ENCODE measurements at places on chromosomes 3 and 15.

DNA sequence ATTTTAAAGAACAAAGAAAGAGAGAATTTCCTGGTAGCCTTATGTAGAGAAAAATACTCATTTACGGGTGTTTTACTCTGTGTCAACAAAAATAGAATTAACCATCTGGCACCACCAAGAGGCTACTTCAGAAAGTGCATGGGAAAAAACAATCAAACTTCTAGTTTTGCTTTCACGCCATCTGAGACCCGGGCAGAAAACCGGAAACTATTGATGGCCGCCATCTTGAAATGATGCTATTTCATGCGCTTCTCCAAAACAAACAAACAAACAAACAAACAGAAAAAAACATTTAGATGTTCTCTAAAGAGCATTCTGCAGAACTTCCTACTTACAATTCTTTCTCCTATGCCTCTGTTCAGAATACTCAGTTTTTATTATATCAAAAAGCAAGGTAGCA lies 49.4 kb upstream of the SYNPR start:
- peak; percentile 25 for DNase-seq

DNA sequence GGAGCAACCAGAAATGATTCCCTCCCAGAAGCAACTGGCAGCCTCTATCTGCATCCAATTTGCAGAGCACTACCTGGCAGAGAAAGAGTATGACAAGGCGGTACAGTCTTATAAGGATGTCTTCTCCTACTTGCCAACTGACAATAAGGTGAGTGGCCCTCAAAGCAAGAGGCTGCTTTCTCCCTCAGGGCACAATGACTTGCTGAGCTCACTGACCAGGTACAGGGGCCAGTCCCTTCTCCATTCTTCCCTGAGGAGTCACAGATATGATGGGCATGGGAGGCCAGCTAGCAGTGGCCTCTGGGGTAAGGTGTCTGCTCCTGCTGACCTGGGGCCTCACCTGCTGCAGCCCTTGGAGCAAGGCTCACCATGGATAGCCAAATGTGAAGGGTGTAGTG lies 20.3 kb downstream of the CSRNP1 start:
- DNase-seq, result no peak

- no peak for DNase-seq
These were observed 206.9 kb upstream of the TRIM42 start for GRCh38 chr3:140470962-140471361.

DNA sequence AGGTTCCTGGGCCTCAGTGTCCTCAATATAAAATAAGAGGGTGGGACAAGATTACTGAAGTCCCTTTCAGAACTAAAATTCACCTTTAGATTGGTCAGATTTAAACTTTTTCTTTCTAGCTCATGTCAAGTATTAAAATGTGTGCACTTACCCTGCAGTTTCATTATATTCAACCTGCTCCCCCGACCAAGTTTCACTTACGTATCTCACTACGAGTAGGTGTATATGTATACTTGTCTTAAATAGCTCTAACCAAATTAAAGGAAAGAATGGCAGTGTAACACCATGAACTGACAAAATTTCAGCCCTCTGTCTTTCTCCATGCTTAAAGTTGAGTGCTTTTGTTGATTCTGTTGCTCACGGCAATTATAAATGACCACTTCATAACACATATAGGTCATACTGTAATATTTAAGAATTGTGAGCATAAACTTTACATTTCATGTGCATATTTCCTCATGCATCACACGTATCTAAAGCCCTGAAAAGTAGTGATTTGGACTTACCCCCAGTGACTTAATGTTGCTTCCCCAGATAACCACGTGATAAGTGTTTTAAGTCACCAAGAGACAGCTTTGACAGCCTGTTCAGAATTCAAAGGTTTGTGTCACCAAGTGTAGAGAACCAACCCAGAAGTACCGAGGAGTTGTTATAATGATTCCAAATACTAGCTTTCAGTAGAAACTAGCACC lies 70.0 kb downstream of the PGPEP1L start:
- DNase-seq, result no peak

DNA sequence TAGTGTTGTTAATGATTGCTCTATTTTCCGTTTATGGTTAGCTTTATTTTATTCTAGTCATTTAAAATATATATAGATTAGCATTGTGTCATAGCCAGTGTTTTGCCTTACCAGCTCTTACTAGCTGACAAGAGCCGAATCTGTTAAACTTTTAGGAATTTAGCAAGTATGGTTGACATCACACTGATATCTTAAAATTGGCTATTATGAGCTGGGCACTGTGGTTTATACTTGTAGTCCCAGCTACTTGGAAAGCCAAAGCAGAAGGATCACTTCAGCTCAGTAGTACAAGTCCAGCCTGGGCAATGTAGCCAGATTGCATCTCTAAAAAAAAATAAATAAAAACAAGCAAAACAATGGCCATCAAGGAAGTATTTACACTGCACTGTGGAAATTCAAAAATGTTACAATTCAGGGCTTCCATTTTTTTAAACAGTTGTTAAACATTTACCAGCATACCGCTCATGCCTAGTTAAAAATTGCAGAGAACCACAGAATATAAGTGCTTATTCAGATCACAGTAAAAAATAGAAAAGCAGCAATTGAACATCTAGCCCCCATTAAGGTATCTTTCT lies 208.4 kb upstream of the CGNL1 start:
- no peak for DNase-seq

GRCh38 chr15:74193299-74193718 lies 9.3 kb downstream of the STRA6 start:
- DNase-seq, result no peak

DNA sequence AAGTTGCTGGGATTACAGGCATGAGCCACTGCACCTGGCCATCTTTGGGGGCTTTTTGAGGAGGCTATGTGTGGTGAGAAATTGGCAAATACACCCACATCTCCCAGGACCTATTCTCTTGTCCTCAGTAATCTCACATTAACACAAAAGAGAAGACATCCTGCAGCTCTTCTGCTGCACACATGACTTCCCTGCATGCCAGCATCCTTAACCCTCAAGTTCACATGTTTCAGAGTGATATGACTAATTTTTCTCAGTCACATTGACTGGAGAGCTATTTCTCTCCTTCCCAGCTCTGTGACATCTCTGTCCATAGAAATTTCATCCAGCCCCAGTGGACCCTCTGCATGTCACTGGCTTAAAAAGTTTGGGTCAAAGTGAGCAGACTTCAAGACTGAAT lies 1.9 kb upstream of the SKIC8 start:
- no peak for DNase-seq

DNA sequence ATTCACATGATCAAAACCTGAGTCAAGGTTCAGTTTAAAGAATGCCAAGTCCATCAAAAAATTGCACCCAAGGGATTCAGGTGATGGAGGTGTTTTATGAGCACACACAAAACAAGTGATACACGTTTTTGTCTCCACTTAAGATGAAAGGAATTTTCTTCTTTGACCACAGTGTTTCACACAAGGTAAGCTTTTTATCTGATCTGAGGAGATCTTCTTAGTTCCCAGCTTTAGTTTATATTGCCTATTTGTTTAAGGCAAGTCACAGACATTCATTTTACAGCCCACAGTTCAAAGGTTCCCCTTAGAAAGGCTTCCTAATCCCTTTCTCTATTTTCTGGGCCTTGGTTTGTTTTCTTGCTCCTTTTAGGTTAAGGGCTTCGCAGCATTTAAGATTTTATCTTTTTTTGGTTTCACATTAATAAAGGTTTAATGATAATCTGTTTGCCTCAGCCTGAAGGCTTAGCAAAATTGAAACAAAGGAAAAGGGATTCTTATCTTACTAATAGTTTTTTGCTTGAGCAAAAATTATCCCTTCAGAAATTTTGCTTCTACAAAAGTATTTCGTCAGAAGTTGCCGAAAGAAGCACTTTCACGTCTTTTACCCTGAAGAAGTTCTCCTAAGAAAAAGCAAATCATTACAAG lies 420.5 kb upstream of the NAALADL2 start:
- no peak for DNase-seq

GRCh38 chr3:39460677-39461076 lies 6.8 kb upstream of the MOBP start:
- DNase-seq, result no peak

DNA sequence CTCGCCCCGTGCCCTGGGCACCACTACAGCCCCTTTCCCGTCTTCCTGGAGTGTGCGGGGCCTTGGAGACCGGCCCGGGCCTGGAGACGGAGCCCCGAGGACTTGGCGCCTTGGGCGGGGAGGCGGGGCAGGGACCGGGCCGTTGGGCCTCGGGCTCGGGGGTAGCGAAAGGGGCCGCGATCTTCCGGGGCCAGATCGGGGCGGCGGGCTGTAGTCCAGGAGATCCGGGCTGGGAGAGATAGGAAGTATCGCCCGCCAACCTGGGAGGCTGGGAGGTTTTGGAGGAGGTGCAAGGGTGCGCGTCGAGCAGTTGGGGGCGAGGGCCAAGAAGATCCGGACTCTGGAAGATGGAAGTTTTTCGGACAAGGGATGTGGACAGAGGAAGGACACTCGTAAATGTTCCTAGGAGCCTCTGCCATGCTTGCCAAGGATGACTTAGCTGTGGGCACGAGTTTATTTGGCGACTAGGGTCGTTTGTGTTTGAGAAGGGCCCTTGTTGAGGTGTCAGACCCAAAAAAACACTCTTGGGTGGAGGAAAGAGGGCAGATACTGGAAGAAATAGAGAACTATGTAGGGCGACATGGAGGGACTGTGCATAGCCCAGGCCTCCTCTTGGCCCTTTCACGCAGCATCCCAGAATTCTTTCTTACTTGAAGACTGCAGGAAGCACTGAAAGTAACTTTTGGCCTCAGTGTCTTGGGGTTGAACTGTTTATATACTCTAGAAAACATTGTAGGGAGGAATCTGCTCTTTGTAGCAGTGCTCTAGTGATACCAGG lies 712 bp downstream of the RTF1 start:
- DNase-seq, result peak; percentile 9

GRCh38 chr3:147007736-147008245 lies 398.6 kb downstream of the ZIC4 start:
- no peak for DNase-seq

DNA sequence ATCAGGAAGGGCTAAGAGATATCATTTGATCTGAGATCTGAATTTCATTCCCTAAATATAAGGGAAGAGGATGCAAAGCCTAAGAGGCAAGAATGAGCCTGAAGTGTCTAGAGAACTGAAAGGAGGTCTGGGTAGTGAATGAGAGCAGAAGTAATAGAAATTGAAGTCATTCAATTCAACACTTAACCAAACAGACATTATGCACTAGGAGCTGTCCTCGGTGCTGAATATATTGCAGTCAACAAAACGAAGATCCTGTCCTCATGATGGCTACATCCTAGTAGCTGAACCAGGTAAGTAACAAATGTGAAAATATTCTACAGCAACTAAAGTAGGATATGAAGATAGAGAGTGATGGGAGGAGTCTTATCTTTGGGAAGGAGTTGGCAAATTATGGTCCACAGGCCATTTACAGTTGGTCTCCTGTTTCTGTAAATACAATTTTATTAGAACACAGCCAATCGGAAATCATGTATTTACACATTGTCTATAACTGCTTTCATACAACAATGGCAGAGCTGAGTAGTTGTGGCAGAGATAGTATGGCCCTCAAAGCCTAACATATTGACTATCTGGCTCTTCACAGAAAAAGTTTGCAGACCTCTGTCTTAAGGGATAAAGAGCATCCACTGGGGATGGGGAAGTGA lies 192.9 kb upstream of the CADPS start:
- peak; percentile 41 for DNase-seq

DNA sequence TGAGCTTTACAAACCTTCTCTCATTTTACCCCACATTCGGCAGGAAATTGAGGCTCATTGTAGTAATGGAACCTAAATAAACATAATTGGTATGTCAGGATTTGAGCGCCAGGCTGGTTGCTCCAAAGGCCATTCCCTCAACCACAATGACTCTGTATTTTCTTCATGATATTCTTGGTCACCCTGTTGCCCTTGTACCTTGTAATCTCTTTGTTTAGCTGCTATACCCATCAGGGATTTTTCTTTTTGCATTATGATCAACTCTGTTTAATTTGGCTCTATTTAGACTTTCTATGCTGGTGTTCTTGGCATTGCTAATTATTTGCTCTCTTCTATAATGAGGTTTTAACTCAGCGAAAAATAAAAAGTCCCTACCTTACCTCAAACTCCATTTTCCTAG lies 29.8 kb downstream of the DUOX2 start:
- no peak for DNase-seq

DNA sequence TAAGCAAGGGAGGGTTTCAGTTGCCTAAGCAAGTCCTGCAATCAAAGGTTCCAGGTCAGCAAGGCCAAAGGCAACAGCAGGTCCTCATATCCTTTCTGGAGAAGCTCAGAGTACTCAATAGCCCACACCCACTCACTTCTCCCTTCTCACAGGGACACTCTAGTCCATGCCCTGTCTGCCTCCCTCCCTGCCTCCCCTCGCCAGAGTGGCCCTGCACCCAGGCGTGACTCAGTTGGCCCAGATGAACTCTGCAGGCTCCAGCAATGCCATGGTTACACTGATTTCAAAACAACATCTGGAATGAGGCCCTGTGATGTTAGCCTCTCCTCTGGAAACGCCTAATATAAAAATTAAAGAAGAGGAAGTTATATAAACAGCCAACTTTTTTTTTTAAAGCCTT lies 32.9 kb downstream of the IL16 start:
- DNase-seq, result no peak

DNA sequence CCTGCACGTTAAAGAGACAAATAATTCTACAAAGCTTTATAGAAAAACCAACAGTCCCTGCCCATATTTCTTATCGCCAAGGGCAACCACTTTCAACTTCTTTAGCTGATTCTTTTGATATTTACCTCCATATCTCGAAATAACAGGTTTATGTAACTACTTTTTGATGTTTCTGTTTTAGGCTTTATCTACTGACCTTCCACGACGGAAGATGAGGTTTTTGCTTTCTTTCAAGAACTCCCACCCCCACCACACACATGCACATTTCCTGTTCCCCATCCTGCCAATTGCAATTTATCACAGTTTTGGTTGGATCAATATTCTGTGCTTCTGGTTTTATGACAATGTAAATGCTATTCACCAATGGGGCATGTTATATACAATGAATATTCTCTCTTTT lies 330.4 kb upstream of the ICE2 start:
- no peak for DNase-seq

GRCh38 chr3:123138839-123139444 lies 62.8 kb upstream of the SEC22A start:
- no peak for DNase-seq

DNA sequence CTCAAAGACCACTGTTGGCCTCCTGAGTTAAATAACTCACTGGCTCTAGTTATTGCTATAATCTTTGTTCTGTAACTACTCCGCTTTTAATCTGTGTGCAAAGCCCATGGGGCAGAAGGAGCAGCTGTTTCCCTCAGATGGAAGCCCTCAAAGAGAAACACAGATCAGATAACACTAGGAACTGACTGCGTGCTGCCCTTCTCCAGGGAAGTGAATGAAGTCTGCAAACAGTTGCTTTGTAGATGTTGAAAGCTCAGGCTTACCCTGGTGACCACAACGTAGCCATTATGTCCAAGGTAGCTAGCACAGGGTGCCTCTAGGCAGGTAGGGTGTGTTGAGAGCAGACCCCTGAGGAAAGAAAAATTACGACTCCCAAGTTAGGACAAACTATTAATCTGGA lies 152.3 kb upstream of the STAC start:
- no peak for DNase-seq

GRCh38 chr3:187955587-187955952 lies 198.4 kb upstream of the LPP start:
- DNase-seq, result no peak

GRCh38 chr3:52063026-52063723 lies 6.8 kb upstream of the DUSP7 start:
- DNase-seq, result no peak
